ENCODE measurements at places on chromosomes 11 and 22. TPM values are rescaled to one million over a fixed set of nuclear protein-coding genes. Genes with fewer than 3 reads are reported as not detected.

DNA sequence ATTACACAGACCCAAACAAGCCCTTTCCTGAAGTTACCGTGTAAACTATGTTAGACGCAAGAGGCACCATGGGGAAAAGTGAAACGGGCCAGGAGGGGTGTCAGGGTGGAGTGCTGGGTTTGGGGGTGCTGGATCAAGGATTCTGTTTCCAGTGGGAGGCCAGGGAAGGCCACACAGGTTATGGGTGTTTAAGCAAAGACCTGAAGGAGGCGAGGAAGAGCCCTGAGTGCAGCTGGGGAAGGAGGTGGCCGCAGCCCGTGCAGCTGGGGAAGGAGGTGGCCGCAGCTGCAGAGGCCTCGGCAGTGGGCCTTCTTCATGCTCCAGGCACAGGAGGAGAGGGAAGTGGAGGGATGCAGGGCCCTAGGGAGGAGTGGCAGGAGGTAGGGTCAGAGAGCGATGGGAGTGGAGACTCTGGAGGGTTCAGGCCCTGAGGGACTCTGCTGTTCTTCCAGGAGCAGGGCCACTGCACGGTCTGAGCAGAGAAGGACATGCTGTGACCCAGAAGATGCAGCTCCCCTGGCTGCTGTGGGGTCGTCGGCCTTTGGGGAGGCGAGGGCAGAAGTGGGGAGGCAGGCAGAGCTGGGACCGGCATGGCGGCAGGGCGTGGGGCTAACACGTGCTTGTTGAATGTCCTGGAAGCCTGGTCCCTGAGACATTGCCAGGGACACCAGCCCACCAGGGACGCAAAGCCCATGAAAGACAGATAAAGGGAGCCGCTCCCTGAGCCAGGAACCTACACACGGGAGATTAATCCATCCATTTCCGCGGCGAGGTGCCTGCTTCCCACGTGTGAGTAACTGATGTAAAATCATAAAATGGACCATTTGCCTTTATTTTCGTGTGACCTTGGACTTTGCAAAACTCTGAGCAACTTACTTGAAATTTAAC lies 1049.1 kb downstream of the BRD1 start:
- peak; percentile 1 for DNase-seq

- DNase-seq, result no peak
These were observed 61.8 kb downstream of the FAM83F start for GRCh38 chr22:40056559-40056958.

Gene FGF3
- total RNA-seq, result not detected

DNA sequence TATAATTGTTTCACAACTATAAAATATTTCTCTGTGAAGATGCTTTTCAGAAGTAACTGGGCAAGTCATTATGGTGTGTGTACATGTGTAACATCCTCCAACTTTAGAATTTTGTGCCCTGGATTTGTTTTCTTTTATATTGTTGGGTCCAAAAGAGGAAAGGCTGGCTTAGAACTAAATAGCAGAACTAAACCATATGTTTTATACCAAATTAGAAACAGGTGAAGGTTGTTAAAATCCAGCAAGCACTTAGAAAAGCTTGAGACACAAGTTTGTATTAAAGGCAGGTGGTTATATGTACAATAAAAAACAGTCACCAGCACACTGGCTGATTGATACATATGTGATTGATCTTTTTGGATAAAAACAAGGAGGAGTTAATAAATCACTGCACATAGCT lies 158.5 kb downstream of the WNT11 start:
- DNase-seq, result no peak

DNA sequence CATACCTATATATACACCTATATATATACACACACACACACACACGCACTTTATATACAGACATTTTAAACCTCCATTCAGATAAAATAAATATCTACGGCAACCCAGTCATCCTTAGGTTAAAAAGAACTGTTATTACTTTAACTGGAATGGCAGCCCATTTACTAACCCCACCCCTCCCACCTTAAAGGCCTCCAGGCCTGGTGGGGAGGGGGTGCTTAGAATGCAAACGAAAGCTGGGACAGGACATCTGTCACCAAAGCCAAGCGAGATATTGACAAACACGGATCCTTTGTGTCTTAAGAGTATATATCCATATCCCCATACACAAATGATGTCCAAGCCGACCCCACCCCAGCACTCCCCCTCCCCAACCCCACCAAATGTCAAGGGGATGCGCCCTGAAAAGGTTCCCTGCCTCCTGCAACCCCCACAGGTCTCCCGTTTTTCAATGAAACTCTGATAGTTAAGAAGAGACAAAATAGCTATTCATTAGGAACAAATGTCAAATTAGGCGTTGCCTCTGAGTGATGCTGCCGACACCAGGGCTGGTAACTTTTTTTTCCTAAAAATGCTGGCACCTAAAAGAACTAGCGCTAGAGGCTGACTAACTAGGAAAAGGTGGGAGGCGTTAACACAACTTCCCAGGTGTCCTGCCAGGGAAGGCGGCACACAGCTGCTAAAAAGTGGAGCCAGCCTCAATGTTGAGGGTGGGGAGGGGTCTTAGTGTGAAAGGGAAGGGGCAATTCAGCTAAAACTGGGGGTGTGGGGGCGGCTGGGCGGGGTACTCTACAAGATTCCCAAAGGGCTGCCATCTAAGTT lies 5.6 kb downstream of the MN1 start:
- no peak for DNase-seq

GRCh38 chr11:82807646-82808045 lies 74.0 kb upstream of the FAM181B start:
- no peak for DNase-seq

GRCh38 chr11:21564833-21565682 lies 627.8 kb upstream of the ANO5 start:
- DNase-seq, result no peak

- no peak for DNase-seq
These were observed 2.1 kb downstream of the TSPAN32 start for GRCh38 chr11:2303627-2304505.

- no peak for DNase-seq
These were observed 10.1 kb downstream of the DGCR8 start for GRCh38 chr22:20089977-20090729.

DNA sequence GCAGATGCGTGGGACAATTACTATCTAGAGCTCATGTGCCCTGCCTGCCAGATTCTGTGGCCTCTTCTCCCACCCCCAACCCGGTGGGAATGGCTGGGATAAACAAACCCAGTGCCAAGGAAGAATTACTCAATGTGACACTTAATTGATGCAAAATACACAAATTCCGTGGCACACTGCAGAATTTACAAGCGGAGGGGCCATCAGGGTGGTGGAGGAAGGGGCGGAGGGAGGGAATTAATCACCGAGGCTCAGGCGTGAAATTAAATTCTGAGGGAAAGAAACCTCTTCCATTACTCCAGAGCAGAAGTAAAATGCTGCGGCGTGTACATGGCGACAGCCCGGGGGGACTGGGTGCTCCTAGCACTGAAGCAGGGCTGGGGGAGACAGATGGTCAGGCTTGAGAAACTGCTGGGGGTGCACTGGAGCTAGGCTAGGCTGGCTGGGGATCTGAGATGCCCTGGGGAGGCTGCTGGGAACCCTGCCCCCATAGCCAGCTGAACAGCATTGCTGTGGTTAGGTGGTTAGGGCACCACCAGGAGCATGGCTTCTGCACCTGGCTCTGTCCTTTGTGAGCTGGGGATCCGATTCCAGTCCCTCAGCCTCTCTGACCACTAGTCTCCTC lies 200.6 kb downstream of the CEP164 start:
- no peak for DNase-seq

- peak; percentile 93 for DNase-seq
These were observed 149.3 kb downstream of the FBXO7 start for GRCh38 chr22:32623943-32624342.

Gene ABCC8
- total RNA-seq, result 8.6 TPM

Gene GAB4
- total RNA-seq, result not detected

Data from tibial nerve (tissue), 4 donors.